ENCODE measurements at places on chromosomes 16 and 17.
A peak's percentile ranks its signal among the peaks of the same experiment; 100 is the strongest.

- DNase-seq = no peak
Observed at GRCh38 chr16:11848842-11849241, 2.5 kb downstream of the RSL1D1 start.

GRCh38 chr17:16972346-16972745 is 428 bp upstream of the TNFRSF13B start:
- no peak for DNase-seq

DNA sequence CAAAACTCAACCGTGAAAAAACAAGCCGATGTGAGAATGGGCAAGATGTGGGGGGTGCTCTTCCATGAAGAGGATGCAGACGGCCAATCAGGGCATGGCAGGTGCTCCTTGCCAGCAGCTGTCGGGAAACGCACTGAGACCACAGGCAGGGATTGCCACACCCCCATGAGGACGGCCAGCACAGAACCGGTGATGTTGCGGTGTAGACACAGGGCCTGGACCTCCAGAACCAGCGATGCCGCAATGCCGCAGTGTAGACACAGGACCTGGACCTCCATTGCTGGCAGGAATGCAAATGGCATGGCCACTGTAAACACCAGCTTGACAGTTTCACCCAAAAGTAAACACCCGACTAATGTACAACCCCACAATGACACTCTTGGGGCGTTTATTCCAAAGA is 164.9 kb downstream of the BANP start:
- no peak for DNase-seq

DNA sequence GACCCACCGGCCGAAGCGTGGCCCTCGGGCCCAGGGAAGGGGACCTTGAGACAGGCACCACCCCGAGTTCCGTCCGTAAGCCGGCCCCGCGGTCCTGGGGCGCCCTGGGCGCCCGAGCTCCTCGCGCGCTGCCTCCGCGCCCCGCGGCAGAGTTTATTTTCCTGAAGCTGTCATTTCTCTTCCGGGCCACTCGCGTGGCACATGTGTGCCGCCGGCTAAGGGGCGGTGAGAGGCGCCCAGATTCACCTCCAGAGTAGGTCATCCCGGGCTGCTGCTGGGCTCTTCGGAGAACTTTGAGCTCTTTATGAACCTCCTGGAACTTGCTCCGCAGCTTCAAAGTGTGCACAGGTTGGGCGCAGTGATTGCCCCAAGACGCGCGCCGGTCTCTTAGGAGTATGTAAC is 489 bp downstream of the ZC3H18 start:
- DNase-seq = no peak

DNA sequence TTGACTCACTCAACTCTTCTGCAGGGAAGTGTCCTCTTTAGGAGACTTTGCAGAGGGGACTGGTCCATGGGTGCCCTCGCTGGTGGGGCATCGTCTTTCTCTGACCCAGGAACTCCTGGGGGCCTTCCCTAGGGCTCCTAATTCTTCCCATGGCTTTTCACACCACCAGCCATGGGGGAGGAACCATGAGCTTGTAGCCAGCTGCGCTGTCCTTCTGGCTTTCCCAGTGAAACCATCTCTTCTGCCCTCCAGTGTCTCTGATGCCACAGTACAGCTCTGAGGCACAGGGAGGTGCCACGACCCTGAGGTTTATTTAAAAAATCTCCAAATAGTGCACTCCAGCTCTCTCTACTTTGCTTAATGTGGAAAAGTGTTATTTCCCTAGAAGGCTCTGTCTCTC is 78.6 kb downstream of the SDR42E1 start:
- no peak for DNase-seq

DNA sequence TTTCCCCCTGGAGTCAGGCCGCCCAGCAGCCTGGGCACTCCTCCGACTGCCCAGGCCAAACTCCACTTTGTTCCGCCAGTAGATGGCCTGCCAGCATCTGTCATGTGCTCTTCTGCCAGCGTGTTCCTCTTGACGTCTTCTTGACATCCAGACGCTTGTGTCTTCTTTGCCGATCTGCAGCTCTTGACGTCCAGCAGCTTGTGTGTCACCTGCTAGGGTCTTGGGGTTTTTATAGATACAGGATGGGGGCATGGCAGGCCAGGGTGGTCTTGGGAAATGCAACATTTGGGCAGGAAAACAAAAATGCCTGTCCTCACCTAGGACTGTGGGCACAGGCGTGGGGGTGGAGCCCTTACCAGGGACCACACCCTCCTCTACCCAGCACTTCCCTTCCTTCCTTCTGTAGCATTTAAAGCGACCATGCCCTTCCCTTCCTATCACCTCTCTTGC is 88.7 kb downstream of the BMERB1 start:
- DNase-seq = no peak

- DNase-seq = no peak
Observed at GRCh38 chr16:61465285-61465684, 571.0 kb downstream of the CDH8 start.

- DNase-seq = no peak
Observed at GRCh38 chr16:57747496-57747895, 11.9 kb downstream of the KATNB1 start.

DNA sequence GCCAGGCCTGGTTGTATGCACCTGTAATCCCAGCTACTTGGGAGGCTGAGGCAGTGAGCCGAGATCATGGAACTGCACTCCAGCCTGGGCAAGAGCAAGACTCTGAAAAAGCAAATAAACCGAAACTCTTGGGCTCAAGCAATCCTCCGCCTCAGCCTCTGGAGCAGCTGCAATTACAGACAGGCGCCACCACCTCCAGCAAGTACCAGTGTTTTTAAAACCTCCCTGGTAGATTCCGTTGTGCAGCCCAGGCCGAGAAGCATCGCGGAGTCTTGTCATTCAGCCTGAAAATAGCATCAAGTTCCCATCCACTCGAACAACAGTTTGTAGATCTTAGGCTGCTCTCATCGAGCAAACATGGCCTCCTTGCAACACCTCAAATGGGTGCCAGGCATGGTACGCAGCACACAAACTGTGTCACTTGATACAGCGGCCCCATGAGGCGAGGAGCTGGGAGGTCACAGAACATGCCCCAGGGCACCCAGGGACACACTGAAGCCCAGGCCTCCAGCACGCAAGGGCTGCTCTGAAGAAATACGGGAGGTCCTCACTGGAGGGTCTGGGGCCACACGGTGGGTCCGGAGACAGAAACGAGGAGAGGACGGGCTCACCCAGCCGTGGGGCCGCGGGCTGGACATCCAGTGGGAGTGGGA is 18.1 kb downstream of the TMC6 start:
- no peak for DNase-seq

DNA sequence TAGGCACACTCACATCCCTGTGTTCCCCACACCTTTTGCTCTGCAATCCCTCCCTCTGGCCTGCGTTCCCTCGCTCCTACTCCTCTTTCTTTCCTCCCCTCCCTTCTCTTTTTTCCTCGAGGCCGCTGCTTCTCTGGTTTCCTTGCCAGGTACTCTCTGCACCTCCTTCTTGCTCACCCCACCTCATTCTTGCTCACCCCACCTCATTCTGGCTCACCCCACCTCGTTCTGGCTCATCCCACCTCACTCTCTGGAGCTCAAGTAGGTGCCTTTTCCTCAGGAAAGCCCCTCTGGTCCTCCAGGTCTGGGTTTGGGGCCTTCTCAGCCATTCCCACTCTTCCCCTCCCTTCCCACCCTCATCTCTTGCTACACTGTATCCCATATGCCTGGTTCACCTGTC is 103.5 kb downstream of the PLCG2 start:
- no peak for DNase-seq

GRCh38 chr16:19588661-19589060 is 33.2 kb downstream of the VPS35L start:
- DNase-seq = no peak

GRCh38 chr17:34423978-34424813 is 61.2 kb upstream of the CCL1 start:
- DNase-seq = no peak

DNA sequence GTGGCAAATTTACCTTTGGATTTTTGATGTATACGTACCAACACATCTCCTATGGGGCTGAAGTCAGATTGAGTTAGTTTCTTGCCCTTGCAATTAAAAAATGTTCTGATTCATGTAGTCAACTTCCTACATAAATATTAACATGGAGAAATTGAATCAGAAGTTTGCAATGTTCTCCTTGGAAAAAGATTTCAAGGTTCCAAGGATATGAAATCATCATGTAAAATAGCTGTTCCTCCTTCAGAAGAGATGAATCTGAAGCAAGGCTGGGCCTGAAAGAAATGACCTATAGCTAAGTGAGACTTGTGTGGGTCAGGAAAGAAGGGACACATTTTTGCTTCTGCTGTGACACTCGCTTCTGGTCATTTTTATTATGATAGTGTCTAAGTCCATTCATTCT is 131.7 kb downstream of the RGS9 start:
- DNase-seq = no peak

DNA sequence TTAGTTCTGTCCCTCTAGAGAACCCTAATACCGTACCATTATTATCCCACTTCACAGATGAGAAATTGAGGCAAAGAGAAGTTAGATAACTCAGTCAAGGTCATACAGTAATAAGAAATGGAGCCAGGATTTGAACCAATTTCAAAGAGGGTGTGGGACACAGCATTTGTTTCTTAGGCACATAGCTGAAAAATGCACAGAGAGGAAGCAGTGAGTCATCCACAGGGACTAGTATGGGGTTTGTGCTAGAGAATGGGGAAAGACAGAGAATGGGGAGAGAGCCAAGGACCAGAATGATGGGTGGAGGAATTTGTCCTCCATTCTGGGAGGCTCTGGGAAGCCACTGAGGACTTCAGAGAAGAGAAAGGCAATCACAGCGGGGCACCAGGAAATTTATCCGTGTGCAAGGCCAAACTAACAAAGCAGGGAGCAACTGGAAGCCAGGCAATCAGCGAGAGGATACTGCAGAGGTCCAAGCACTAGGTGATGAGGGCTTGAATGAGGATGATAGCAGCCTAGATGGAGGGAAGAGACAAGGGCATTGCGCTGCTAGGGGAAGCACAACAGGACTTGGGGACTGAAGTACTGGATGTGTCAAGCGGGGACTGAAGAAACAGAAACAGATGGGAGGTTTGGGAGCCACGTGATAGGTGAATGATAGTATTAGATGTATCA is 78.1 kb upstream of the ZFHX3 start:
- no peak for DNase-seq

- DNase-seq = no peak
Observed at GRCh38 chr16:2883458-2883908, 468 bp downstream of the FLYWCH2 start.

- peak; percentile 15 for DNase-seq
Observed at GRCh38 chr16:1871974-1872635, at the start of gene MEIOB. Gene MEIOB, minus strand, starts transcription at chr16:1872164. Its CDS starts 3,989 bp downstream, at chr16:1868175.

- DNase-seq = no peak
Observed at GRCh38 chr17:66533572-66533971, 231.2 kb downstream of the PRKCA start.

- DNase-seq = no peak
Observed at GRCh38 chr17:62134397-62134796, 69.3 kb upstream of the MED13 start.

All from activated CD4-positive, CD25-positive, alpha-beta regulatory T cell (primary cell).